ENCODE measurements at places on chromosomes 4 and X. TPM values are rescaled to one million over a fixed set of nuclear protein-coding genes. Genes with fewer than 3 reads are reported as not detected.

The SCML2 gene
- 2.0 TPM for polyA plus RNA-seq

The C4orf36 gene
- not detected for polyA plus RNA-seq

The BMP3 gene
- not detected for polyA plus RNA-seq

The CT45A2 gene
- not detected for polyA plus RNA-seq

The CT55 gene
- polyA plus RNA-seq: not detected

The OPHN1 gene
- 4.3 TPM for polyA plus RNA-seq

The ZNF280C gene
- polyA plus RNA-seq: 2.0 TPM

The BEND2 gene
- polyA plus RNA-seq: not detected

The GAK gene
- polyA plus RNA-seq: 38.0 TPM

The FGF16 gene
- polyA plus RNA-seq: not detected

The EXOC1L gene
- polyA plus RNA-seq: not detected

The ARX gene
- not detected for polyA plus RNA-seq

The WDR17 gene
- 0.29 TPM for polyA plus RNA-seq

The PTCHD1 gene
- polyA plus RNA-seq: not detected

The FGA gene
- not detected for polyA plus RNA-seq

The CYP4V2 gene
- polyA plus RNA-seq: 10.5 TPM

The HCFC1 gene
- 12.5 TPM for polyA plus RNA-seq

The STARD8 gene
- polyA plus RNA-seq: 0.53 TPM

The BRS3 gene
- polyA plus RNA-seq: not detected

The LNX1 gene
- 6.3 TPM for polyA plus RNA-seq

The TCEAL5 gene
- polyA plus RNA-seq: not detected
